ENCODE measurements at places on chromosomes 11 and 22.

- DNase-seq, result no peak
These were observed 27.4 kb upstream of the ST14 start for GRCh38 chr11:130131961-130132850.

GRCh38 chr11:115458877-115459276 is 45.3 kb downstream of the CADM1 start:
- DNase-seq, result no peak

GRCh38 chr11:6497069-6497839 is at the start of gene DNHD1:
DNHD1 (plus strand) TSS chr11:6497280; CDS start chr11:6498216, 936 bp downstream.
- DNase-seq, result no peak

DNA sequence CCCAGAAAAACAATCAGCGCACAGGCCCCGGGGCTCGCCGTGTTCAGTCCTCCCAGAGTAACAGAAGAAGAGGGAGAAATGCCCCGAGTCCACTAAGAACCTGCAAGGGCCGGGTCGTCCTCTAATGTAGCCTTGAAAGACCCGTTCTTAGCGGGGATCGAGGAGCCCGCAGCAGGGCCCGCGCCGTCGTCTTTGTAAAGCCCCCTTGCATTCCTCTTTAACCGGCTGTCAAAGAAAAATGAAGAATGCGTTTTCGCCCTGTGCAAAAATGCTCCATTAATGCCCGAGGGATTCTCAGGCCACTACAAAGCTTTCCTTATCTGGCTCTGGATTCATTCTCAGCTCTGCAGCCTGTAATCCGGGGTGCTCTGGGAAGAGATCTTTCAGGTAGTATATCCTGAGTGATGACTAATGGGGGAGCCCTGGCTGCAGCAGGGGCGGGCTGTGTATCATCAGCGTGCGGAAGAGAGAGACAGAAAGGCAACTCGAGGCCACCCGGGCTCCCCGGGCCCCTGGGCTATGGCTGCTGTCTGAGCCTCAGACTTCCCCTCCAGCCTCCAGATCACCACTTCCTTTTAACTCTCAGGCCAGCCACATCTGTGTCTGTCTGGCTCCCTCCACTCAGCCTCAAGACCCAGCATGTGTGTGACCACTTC is 78.2 kb downstream of the FBLN1 start:
- DNase-seq, result no peak

DNA sequence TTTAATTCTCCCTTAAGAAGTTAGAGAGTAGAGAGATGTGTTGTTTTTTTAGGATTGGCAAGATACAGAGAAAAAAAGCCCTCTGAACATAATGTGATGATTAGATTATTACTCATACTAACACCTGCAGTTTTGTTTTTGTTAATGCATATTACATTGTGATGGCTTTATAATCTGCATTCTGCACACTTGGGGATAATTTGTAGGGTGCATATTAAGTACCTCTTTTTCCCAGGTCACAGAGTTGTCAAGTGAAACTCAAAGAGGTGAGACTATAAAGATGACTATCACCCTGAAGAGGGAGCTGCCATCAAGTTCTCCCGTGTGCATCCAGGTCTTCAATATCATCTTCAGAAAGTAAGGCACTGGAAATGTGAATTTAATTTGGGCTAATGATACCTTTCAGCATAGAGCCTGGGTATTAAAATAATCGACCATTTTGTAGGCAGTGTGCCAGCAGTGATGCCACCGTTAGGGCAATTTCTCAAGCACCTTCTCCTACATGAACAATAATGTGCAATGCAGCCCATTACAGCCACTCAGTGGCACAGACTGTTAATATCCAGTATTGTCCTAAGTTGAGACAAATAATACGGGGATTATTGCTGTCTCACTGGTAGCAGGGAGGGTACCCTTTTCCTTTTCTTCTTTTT is 16.2 kb downstream of the PIWIL4 start:
- DNase-seq, result no peak

GRCh38 chr11:91773090-91773489 is 451.5 kb upstream of the FAT3 start:
- DNase-seq, result no peak

DNA sequence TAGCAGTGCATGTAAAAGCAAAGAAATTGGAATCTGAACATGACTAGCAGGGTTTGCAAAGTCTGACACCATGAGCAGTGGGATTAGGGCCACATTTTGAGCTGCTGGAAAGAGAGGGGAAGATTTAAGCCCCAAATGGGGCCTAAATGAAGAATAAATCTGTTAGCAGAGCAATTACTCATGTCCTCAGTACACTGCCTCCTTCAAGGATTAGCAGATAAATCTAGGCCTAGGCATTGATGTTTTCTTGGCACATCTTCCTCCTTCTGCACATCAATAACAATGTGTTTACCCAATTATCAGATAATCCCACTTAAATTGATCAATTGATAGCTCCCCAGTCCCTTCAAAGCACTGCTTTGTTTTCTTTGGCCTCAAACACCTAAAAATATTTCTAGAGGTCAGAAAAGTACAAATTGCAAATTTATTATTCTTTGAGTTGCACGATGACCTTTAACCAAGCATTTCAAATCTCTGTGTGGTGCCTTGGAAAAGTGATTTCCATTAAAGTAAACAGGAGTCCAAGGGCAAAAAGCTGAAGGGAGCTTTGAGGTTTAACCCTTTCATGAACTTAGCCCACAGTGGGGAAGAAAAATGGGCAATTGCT is 514.7 kb upstream of the CHORDC1 start:
- no peak for DNase-seq

DNA sequence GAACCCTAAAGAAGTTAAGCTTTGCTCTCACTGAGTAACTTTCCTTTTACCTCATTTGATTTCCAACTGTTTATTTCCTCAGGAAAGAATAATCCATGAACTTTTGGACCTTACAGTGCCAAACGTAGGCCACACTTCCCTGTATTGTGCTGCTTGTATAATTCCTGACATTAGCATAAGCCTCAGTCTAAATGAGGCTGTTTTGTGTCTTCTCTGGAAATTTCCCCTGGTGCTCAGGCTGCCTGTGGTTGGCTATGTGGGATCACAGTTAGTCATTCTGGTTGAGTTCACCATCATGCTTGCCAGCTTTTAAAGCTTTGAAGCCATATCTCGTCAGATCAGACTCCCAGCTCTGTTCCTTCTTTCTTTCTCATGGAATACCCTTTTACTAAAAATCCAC is 107.0 kb downstream of the FAM76B start:
- DNase-seq, result no peak

- DNase-seq, result peak; percentile 47
These were observed 8.5 kb upstream of the SCYL1 start for GRCh38 chr11:65516135-65516968.

- no peak for DNase-seq
These were observed 3.1 kb downstream of the APBB1 start for GRCh38 chr11:6415797-6416196.

All from tibial artery (tissue), 4 donors.